ENCODE measurements at places on chromosomes 6 and 20. TPM values are rescaled to one million over a fixed set of nuclear protein-coding genes. Genes with fewer than 3 reads are reported as not detected.

Gene CTAGE9
- not detected for total RNA-seq

Gene CALHM4
- 0.72 TPM for total RNA-seq

Gene CCM2L
- total RNA-seq: 12.4 TPM

Gene SEMG2
- not detected for total RNA-seq

- no peak for DNase-seq
Measured at GRCh38 chr20:2986466-2986865, 57.0 kb upstream of the GNRH2 start.

GRCh38 chr20:40771848-40772511, 82.9 kb upstream of the MAFB start:
- no peak for DNase-seq

- DNase-seq: no peak
Measured at GRCh38 chr6:143406673-143407072, 43.8 kb downstream of the ADAT2 start.

DNA sequence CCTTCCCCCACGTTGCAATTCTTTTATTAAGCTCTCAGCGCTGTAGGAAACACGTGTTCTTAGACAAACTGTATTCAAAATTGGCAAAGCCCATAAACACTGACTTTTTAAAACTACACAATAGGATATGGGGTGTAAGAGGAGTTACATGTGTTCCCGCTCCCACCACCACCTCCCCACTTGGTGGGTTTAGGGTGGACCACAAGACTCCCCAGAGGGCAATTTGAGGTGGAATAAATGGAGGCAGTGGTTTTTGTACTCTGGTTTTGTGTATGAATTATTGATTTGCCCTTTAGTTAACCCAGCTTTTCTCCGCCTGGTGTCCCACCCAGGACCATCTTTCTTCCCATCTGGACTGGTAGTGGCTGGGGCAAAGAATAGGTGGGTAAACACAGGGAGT, 3.7 kb downstream of the UQCC2 start:
- no peak for DNase-seq

- DNase-seq: no peak
Measured at GRCh38 chr20:8974009-8974708, 94.7 kb upstream of the PLCB4 start.

DNA sequence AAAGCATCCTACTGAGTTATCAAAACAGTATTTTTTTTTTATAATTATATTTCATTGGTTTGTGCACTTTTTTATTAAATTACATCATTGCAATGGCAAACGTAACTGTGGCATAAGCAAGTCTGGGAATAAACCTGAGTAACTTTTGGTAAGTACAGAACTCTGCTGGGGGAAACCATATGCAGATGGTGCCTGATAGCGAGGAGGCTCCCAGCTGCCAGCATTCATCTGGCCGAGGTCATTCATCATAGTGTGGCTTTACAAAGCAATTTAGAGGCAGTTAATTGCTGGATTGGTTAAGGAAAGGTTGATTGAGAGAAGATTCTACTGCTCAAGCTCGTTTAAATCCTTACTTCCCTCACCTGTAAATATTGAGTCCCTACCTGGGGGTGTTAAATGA, 52.6 kb downstream of the HECA start:
- DNase-seq: no peak

- no peak for DNase-seq
Measured at GRCh38 chr6:29451471-29452193, 5.2 kb downstream of the OR11A1 start.

DNA sequence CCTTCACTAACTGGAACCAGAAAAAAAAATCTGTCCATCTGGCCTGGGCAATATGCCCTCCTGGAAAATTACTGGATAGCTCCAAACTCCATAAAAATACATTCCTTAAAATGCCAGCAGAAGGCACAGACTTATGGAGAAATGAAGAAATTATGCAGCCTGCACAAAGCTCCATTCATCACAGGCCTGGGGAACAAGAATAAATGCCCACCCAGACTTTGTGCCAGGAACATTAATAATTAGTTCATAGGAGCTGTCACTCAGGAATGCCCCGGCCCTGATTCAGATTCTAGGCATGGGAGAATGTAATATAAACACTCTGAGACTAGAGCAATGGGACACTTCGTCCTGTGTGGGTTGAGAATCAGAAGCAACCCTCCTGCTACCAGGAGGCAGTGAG, 199.3 kb downstream of the OTOR start:
- no peak for DNase-seq

- no peak for DNase-seq
Measured at GRCh38 chr6:80145921-80146320, 39.5 kb downstream of the BCKDHB start.

- DNase-seq: no peak
Measured at GRCh38 chr20:16710781-16711180, 19.0 kb upstream of the SNRPB2 start.

GRCh38 chr6:16544521-16544920, 216.7 kb downstream of the ATXN1 start:
- DNase-seq: no peak

GRCh38 chr6:95768539-95768938, 191.2 kb downstream of the MANEA start:
- no peak for DNase-seq
